Uterus (tissue), 4 donors: ENCODE measurements at places on chromosomes 6 and 20. TPM values are rescaled to one million over a fixed set of nuclear protein-coding genes. Genes with fewer than 3 reads are reported as not detected.
A peak's percentile ranks its signal among the peaks of the same experiment; 100 is the strongest.

- DNase-seq, result no peak
These were observed 66.2 kb downstream of the RREB1 start for GRCh38 chr6:7173843-7174503.

GRCh38 chr6:80478030-80478429, 371.6 kb downstream of the BCKDHB start:
- DNase-seq, result no peak

DNA sequence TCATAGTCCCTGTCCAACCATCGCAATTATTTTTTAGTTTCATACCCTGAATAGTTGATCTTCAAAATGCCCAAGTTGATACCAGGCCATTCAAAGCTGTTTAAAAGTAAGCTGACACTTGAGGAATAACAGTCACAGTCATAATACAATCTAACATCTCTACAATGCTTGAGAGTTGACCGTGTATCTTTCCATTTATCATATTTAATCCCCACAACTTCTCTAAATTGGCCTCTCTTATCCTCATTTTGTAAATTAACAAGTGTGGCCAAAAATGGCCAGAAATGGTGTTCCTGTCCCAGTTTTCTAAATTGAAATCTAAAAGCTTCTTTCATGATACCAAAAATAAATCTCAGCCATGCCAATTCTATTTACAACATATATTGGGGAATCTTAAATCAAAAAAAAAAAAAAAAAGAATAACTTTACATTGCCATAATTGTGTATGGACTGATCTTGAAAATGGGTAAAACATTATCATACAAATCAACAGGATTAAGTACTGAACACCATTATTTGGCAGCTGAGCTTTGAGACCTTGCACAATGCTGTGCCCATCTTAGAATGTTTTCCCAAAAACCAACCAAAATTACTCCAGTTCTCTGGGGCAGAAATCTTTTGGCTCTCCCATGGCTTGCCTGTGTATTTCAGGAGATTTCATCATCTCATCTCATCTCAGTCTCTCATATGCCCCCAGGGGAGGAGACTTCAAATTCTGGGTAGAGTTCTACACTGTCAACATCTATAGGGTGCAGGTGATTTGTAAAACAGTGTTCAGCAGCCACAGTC, 448.7 kb upstream of the JARID2 start:
- no peak for DNase-seq

The TPD52L2 gene
- total RNA-seq, result 53.2 TPM

DNA sequence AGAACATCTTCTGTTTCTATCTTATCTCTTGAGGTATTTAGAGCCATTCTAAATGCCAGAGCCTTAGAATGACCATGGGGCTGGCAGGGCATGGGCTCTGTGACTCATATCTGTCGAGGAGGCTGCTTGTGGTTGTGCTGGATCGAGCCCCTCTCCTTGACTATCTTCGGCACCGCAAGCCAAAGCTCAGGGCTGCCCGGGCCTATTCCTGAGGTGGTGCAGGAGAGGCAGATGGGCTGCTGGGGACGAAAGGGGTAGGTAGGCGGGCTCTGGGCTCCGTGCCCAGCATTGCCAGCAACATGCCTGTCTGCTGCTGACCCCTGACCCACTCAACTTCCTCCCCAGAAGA, 89.9 kb downstream of the NOL4L start:
- DNase-seq, result no peak

- no peak for DNase-seq
These were observed 31.4 kb downstream of the PRDM1 start for GRCh38 chr6:106117579-106117978.

- no peak for DNase-seq
These were observed 36.1 kb downstream of the DSE start for GRCh38 chr6:116406678-116407345.

The PHACTR3 gene
- total RNA-seq, result 0.55 TPM

GRCh38 chr20:51450221-51450712, 92.3 kb downstream of the NFATC2 start:
- no peak for DNase-seq

DNA sequence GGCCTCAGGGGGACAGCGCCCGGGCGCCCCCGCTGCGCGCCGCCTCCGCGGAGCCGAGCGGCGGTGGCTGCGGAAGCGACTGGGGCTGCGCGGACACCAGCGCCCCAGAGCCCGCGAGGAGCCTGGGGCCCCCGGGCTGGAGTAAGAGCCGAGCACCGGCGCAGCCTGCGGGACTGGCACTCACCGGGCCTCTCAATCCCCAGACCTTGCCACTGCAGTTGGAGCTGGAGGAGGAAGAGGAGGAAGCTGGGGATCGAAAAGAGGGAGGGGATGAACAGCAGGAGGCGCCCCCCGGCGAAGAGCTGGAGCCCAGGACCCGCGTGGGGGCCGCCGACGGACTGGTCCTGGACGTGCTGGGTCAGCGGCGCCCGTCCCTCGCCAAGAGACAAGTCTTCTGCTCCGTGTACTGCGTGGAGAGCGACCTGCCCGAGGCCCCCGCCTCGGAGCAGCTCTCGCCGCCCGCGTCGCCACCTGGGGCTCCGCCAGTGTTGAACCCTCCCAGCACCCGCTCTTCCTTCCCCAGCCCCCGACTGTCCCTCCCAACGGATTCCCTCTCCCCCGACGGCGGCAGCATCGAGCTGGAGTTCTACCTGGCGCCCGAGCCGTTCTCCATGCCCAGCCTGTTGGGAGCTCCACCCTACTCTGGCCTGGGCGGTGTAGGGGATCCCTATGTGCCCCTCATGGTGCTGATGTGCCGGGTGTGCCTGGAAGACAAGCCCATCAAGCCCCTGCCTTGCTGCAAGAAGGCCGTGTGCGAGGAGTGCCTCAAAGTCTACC, 590 bp downstream of the RNF217 start:
- DNase-seq, result peak; percentile 41

The OXT gene
- total RNA-seq, result not detected

The VTA1 gene
- total RNA-seq, result 25.9 TPM

The CNKSR3 gene
- 29.6 TPM for total RNA-seq

DNA sequence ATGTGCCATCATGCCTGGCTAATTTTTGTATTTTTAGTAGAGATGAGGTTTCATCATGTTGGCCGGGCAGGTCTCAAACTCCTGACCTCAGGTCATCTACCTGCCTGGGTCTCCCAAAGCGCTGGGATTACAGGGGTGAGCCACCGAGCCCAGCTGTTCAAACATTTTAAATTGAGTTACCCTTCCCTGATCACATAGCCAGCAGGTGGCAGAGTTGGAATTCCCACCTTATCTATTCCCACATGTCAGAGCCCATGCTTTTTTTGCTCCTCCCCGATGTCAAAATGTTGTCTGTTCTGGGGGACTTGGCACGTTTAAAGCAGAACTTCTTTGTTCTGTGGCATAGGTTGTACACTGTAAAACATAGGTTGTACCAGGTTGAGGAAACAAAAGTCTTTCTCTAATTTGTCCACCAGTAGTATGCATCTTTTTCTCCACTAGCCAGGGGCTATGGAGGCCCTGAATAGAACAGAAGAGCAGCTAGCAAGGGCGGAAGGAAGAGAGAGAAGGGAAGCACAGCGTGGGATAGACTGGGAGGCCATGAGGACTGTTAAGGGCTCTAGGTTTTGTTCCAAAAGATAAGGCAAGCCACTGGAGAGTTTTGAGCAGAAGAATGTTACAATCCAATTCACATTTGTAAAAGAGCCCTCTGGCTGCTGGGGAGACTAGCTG, 7.3 kb upstream of the LBP start:
- no peak for DNase-seq

The ZC2HC1B gene
- total RNA-seq, result not detected

The SUMO4 gene
- total RNA-seq, result 15.3 TPM

The OOEP gene
- total RNA-seq, result not detected

DNA sequence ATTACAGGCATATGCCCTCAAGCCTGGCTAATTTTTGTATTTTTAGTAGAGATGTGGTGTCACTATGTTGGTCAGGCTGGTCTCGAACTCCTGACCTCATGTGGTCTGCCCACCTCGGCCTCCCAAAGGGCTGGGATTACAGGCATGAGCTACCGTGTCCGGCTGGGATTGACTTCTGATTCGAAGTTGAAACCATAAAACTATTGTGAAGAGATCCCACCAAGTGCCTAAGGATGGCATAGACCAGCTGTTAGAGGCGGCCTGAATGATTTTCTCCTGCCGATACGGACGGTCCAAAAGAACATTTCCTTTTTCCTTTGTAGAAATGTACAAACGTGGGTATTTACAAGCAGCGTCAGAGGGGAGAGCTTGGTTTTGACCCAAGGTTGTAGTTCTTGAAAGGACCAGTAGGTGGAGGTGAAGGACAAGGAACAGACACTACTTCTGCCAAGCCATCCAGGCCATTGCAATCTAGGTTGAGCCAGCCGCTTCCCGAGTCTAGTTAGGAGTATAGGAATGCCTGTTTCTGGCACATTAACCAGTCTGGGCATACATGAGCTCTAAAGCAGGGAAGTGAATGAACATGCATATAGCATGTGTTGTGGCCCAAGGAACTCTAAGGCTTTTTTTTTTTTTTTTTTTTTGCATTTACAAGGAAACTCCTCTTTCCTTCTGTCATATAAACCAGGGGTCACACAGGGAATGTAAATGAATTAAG, 29.0 kb downstream of the MOCS3 start:
- DNase-seq, result peak; percentile 62

DNA sequence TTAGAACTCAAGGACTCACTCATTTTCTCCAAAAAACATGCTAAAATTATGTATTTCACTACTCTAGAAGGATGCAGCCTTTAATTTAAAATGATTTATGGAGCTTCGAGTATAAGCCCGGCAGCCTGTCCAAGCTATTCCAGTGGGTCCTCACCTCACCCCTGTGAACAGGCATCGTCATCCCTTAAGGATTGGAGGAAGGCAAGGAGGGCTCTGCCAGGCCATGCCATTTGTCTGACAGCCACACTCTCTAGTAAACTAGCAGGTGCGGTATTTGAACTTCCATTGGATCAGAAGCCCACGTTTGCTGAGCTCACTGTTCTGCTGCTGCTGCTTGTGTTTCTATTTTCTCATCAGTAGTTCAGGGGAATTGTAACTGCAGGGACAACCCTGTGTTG, 39.8 kb upstream of the NAA20 start:
- no peak for DNase-seq

The NRSN2 gene
- 10.2 TPM for total RNA-seq

DNA sequence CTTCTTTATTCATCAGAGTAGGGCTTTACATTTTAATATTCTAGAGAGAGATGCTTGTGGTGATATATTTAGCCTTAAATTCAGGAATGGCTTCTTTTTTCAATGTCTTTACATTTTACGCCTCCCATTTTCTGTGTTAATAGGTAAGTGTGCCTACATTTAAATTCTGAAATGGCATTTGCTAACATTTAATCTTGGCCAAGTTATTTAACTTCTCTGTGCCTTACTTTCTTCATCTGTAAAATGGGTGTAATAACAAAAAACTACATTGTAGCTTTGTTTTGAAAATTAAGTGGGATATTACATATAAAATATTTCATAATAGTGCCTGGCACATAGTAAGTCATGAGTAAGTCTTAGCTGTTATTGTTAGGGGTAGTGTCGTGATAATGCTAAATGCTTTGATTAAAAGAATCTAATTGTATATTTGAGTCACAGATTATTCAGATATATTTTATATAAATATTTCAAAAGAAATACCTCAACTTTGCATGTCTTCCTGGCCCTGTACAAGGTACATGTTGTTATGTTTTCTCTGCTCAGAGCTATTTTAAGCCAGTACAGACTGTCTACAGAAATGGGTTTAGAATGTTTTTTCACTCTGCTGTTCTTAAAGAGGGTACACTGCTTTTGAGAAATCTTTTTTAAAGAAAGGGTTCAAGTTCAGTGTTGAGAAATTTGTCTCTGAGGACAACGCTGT, 18.8 kb downstream of the CARMIL1 start:
- DNase-seq, result no peak

DNA sequence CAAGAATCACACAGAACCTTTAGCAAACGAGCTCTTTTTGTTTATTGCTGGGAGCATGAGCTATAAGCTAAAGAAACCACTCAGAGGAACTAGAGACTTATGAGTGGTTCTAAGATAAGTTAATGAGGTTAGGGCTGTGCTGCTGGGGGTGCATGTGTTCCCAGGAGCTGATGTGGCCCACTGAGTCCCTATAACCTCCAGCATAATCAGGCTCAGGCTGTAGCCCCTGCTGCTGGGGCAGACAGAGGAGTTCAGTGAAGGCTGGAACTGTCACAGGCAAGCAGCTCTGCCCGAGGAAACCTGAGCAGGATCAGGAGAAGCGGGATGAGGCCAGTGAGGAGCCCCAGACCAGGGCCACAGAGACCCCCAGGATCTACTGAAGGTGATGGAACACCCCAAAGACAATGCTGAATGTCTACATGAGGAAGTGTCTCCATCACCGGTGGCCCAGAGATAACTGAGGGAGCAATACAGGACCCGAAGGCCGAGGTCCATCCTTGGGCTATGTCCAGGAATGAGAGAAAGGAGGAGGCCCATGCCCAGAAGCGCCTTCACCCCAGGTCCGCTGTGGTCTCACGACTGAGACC, 17.3 kb downstream of the TUBB2B start:
- no peak for DNase-seq

DNA sequence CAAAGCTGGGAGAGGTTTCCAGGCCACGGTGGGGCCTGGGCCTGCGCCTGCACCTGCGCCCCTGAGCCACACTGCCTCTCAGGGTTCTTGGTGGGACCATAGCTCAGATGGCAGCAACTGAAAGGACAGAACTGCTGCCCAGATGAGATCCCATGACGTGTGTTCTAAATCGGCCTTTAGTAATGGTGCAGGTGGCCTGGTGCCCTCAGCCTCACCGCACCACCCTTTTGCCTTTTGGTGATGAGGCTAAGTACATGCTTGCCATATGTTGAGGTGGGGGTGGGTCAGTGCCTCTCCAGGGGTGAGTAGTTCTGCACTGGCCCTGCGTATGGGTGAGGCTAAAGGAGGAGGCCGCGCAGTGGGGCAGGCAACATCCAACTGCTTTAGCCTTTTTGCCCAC, 7.4 kb downstream of the PSMG4 start:
- DNase-seq, result no peak

The FAM162B gene
- 46.6 TPM for total RNA-seq

DNA sequence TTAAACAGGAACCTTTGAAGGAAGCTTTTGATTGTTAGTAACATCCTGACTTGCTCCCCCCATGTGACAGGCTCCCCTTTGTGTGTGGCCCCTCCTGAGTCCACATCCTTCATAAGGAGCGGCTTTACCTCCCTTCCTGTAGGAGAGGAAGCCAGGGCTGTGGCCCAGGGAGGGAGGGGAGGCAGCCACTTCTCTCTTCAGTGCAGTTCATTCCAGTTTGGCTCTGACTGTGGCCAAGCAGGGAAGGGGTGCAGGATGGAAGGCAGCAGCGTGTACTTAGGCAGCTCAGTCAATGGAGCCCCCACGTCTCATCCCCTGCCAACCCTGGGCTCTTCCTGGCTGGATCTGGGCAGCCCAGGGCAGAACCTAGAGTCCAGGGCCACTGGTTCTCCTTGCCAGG, 295.2 kb downstream of the QKI start:
- DNase-seq, result no peak

GRCh38 chr6:30450909-30451841, 38.1 kb upstream of the HLA-E start:
- DNase-seq, result no peak

- DNase-seq, result no peak
These were observed 118.0 kb upstream of the ASCC3 start for GRCh38 chr6:100999034-100999597.
